Right lung (tissue), 10 donors: ENCODE measurements at places on chromosomes 2 and 18. TPM values are rescaled to one million over a fixed set of nuclear protein-coding genes. Genes with fewer than 3 reads are reported as not detected.

POTEI gene
- 0.90 TPM for polyA plus RNA-seq

D2HGDH gene
- 42.5 TPM for polyA plus RNA-seq

CDK5R2 gene
- 0.19 TPM for polyA plus RNA-seq

DES gene
- polyA plus RNA-seq, result 46.4 TPM

CCDC148 gene
- 5.4 TPM for polyA plus RNA-seq

ITGB6 gene
- 7.6 TPM for polyA plus RNA-seq

LDLRAD4 gene
- 14.9 TPM for polyA plus RNA-seq

IMPA2 gene
- polyA plus RNA-seq, result 74.9 TPM

PMAIP1 gene
- 1.4 TPM for polyA plus RNA-seq

RND3 gene
- 146 TPM for polyA plus RNA-seq

EFR3B gene
- polyA plus RNA-seq, result 6.8 TPM

CDKL4 gene
- polyA plus RNA-seq, result 0.88 TPM

HOXD4 gene
- 0.51 TPM for polyA plus RNA-seq

RFTN2 gene
- 32.1 TPM for polyA plus RNA-seq

UPP2 gene
- 0.29 TPM for polyA plus RNA-seq
